ENCODE measurements at places on chromosomes 13 and 19.

DNA sequence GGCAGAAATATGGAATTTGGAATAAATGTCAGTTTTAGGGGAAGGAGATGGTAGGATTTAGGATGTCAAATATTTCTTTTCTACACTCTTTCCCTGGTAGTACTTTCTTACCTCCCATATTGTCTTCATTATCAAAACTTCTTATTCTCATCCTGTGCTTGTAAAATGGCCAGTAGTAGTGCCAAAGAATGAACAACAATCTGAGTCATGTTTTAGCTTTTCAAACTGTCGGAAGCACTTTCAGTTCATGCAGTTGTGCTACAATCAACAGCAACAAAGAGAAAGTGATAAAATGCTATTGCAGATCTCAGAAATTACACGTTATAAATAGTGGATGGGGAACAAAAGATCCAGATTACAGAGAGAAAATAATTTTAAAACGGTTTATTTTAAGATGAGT is 193.7 kb upstream of the RXFP2 start:
- no peak for DNase-seq

DNA sequence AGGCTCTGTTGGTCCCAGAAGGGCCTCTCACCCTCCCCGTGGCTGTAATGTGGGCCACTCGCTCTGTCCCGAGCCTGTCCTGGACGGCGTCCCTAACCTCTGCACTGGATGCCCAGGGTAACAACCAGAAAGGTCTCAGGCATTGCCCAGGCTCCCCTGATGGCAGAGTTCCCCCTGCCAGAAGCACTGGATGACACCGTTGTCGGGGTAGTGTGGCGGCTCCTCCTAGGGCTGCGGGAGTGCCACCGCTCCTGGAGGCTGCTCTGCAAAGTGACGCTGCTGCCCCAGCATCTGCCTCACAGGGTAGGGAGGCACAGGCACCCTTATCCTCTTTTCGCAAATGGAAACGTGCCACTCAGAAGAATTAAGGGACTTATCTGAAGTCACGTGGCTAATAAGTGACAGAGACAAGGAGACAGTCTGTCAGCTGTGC is 32.0 kb downstream of the MPHOSPH8 start:
- DNase-seq = no peak

- DNase-seq = no peak
Observed at GRCh38 chr19:35462476-35462953, 14.5 kb downstream of the FFAR2 start.

DNA sequence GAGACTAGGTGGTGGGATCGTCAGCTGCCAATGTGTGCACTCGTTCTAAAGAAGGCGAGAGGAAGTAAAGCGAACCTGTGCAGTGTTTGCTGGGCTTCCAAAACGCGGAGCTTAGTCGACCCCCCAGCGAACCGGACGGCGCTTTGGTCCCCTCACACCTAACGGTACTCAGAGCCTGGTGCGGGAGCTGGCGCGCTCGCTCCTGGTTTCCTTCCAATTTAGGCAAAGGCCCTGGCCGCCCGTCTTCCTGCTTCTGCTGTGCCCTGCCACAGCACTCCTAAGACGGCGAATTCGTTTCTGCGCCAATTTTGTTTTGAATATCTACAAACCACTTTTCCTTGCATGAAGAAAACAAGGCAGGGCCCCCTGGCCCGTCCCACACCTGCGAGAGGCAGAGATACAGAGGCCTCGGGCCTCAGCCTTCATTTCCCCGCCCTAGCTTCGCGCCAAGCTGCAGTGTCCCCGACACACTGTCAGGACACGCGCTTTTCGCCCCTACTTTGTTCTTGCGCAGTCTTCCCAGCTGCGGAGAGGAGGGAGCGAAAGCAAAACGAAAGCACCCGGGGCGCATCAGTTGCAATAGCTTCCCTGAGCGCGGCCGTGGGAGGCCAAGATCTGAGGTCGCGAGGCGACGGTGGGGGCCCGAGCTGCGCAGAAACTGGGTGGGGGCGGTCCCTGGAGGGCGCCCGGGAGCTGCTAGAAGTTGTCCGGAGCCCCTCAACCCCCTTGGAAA is 111.9 kb downstream of the KCNRG start:
- DNase-seq = no peak

- DNase-seq = no peak
Observed at GRCh38 chr13:105725887-105726286, 809.6 kb downstream of the EFNB2 start.

GRCh38 chr19:5149508-5149907 is 180.6 kb downstream of the KDM4B start:
- DNase-seq = no peak

- DNase-seq = peak; percentile 29
Observed at GRCh38 chr19:4576016-4576933, 16.8 kb upstream of the SEMA6B start.

GRCh38 chr13:75226092-75226491 is 255.9 kb downstream of the TBC1D4 start:
- no peak for DNase-seq
